ENCODE measurements at places on chromosomes 13 and 19.
A peak's percentile ranks its signal among the peaks of the same experiment; 100 is the strongest.

- no peak for DNase-seq
Measured at GRCh38 chr19:28963486-28964250, 249.3 kb downstream of the UQCRFS1 start.

DNA sequence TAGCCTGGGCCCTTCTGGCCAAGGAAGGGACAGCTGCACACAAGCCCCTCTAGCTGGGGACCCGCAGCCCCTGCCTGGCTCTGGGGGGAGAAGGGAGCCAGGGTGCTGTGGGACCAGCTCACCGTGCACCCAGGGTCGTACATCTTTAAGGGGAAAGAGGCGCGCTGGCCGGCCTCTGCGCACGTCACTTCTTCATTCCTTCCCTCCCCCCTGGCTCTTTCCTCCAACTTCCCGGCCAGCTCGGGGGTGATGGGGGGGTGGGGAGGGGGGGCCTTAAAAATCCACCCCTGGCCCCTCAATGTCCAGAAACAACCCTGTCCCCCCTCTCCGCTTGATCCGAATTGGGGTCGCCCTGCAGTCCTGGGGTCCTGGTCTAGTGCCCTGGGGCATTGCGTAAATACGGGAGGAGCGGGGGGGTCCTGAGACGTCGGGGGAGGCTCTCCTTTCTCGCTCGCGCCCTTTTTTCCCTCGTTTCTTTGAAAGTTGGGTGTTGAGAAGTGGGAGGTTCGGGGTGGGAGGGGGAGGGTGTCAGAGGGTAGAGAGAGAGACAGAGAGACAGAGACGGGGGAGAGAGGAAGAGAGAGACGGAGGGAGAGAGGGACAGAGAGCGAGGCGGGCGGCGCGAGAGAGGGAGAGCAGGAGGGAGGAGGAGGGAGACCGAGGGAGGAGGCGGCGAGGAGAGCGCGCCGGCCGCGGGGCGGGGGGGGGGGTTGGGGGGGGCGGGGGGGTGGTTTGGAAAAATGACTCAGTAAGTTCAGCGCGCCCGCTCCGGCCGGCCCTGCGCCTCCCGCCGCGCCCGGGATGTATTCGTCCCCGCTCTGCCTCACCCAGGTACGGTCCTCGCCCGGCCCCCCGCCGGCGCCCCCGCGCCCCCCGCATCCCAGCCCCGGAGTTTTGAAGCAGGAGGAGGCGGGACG lies at the start of gene NFIC:
Gene NFIC (plus strand): TSS at position 748 of the 917 bp plus-strand sequence. CDS start 54 bp downstream, at position 802.
- DNase-seq = peak; percentile 45

DNA sequence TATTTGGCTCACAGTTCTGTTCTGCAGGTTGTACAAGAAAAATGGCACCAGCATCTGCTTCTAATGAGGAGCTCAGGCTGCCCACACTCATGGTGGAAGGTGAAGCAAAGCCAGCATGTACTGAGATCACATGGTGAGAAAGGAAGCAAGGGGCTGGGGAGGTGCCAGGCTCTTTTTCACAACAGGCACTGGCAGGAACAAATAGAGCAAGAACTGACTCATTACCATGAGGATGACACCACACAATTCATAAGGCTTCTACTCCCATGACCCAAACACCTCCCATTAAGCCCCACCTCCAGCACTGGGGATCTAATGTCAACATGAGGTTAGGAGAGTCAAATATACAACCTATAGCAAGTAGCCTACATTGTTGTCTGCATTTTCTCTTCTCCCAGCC lies 522.6 kb downstream of the RFC3 start:
- no peak for DNase-seq

- DNase-seq = no peak
Measured at GRCh38 chr19:43527860-43528622, 1.0 kb upstream of the ETHE1 start.

DNA sequence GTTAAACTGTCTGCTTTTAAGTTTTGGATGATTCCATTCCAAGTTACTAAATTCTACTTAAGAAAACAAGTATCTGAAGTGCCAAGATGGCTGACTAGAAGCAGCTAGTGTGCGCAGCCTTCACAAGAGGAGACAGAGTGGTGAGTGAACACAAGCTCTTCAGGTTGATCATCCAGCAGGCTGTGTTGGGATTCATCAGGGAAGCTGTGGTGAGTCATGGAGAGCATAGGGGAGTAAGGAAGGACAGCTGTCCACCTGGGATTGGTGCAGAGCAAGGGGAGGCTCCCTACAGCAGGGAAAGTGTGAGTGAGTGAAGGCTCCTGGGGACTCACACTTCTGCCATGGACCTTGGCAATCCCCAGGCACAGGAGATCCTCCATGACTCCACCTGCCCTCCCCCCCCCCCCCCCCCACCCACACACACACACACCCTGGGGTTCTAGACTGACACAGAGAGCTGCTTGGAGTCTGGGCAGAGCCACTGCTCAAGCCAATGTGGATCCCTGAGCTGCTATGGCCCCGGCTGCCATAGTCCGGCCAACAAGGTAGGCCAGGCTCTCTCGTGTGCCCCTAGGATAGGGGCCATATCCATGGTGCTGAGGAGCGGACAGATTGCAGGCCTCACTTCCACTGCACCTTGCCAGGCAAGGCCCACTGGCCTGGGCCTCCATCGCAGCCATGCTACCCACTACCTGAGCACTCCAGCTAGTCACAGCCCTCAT lies 23.5 kb downstream of the SLC25A15 start:
- DNase-seq = no peak

- DNase-seq = peak; percentile 67
Measured at GRCh38 chr13:26557393-26558073, at the start of gene WASF3. TSS of gene WASF3 (plus strand) at chr13:26557683. CDS start at chr13:26642271, 84,588 bp downstream.

GRCh38 chr19:2385053-2385721 lies 25.1 kb downstream of the TMPRSS9 start:
- no peak for DNase-seq

DNA sequence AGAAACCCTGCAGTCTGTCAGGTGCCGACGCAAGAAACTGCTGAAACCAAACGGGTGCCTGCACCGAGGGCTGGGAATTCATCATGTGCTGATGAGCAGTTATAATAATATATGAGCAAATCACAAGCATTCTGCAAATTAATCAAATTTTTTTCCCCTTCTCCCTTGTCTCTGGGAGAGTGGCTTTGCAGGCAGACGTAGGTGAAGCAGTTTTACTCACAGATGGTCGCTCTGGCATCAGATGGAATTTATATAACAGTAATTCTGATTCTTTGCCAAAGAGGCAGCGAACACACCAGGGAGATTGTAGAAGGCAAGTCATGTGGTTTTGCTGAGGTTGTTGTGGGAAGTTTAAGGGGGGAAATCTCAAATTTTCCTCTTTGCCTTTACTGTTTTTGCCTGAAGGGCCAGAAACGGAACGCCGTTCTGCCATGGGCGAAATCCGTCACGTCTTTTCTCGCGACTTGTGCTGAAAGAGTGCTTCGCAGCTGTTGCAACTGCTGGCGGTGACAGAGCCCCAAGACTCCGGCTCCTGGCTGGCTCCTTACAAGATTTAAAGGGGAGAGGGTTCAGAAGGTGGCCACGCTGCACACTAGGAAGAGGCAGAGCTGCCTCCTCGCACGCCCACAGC lies 320.1 kb downstream of the ZNF536 start:
- DNase-seq = no peak

DNA sequence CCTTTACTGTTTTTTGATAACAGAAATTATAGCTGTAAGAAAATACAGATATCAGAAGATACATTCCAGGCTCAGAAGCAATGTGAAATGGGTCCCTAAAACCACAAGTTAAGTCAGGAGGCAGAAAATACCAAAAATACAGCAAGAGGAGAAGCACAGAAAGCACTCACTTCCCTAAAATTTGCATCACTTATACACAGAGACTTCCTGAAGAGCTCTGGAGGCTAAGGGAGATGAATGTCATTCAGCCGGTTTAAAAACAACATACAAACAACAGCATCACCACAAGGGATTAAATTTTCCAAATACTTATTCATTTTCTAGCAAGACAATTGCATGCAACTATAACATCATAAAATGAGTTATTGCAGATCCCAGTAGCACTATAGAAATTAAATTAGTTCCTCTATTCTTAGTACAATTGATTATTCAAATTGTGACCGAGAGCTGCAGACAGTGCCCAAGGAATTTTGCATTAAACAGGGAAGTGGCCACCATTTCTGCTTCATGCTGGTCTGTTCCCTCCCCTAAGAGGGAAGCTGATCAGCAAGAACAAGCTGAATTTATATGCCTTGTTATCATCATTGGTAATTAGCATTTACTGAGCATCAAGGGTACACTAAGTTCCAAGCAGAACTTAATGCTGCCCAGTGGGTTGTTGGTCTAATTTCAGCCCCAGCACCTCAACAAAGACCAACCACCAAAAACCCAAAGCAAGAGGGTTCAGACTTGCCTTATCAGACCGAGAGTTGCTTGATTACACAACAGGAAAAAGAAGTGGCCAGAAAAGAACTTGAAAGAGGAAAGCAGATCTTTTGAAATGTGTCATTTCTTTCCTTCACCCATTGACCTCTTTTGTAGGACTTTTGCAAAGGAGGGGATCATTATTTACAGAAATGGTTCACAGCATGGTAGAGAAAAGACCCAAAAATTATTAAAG lies 140.7 kb downstream of the KCTD12 start:
- no peak for DNase-seq
